ENCODE measurements at places on chromosomes 2 and 18.

DNA sequence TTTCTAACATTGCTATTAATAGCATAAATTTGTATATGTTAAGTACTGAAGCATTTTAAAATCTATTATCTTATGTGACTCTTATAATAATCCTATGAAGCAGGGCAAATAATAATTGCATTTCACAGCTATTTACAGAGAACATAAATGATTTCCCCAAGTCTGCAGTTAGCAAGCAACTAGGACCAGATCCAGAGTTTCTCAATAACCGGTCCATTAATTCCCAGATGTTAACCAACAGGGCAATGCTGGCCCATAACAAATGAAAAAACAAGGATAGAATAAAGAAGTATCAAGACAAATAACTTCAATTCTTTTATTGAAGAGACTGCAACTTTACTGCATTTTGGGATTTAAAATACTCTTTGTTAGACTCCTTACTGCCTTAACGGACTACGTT, 91.7 kb upstream of the SPTBN1 start:
- DNase-seq = no peak

- DNase-seq = no peak
These were observed 47.2 kb downstream of the MAP2 start for GRCh38 chr2:209471037-209471436.

DNA sequence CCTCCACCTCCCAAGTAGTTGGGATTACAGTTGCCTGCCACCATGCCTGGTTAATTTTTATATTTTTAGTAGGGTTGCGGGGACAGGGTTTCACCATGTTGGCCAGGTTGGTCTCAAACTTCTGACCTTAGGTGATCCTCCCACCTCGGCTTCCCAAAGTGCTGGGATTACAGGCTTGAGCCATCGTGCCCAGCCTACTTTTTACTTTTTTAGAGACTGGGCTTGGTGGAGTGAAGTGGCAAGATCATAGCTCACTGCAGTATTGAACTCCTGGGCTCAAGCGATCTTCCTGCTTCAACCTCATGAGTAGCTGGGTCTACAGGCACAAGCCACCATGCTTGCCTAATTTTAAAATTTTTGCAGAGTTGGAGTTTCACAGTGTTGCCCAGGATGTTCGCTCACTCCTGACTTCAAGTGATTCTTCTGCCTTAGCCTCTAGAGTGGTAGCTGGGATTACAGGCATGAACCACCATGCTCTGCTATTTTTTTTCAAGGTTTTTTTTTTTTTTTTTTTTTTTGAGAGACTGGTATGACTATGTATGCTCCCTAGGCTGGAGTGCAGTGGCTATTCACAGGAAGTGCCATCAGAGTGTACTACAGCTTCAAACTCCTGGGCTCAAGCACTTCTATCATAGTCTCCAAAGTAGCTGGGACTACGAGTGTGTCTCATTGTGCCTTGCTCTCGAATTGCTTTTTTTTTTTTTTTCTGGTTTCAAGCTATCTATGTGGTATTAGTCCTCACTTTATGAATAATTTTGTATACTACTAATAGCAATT, 11.9 kb downstream of the MSH2 start:
- no peak for DNase-seq

- DNase-seq = no peak
These were observed 12.8 kb downstream of the UPP2 start for GRCh38 chr2:158114516-158114915.

DNA sequence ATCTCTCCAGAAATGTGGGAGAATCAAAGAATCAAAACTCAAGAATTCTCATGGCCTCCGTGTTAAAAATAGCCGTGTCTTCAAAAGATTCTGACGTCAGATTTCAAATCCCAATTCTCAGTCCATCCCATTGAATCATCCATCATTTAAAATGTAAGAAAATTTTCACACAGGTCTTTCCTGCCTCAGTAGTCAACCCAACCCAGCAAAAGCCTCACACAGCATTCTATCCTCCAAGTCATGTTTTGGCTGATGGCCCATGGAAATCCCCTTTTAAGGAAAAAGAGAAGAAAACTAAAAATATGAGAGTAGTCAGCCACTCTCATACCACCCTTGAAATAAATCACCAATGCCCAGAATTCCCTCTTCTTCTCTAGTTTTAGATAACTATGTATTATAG, 211.8 kb downstream of the C1D start:
- no peak for DNase-seq

Measured in thoracic aorta (tissue), 2 donors.